ENCODE measurements at places on chromosomes 1 and 21. TPM values are rescaled to one million over a fixed set of nuclear protein-coding genes. Genes with fewer than 3 reads are reported as not detected.

USP21 gene
- total RNA-seq = 15.9 TPM

CD2 gene
- total RNA-seq = 0.20 TPM

ADAMTS1 gene
- 162 TPM for total RNA-seq

NHLH1 gene
- total RNA-seq = not detected

BARHL2 gene
- not detected for total RNA-seq

C1orf94 gene
- not detected for total RNA-seq

VANGL2 gene
- 1.3 TPM for total RNA-seq

- no peaks in the 10 kb centered on the region for H3K36me3 ChIP-seq
- no peak overlapping the region for H3K27ac ChIP-seq
- no peaks in the 10 kb centered on the region for H3K4me1 ChIP-seq
- H3K27me3 ChIP-seq = no peaks in the 10 kb centered on the region
- no peak for DNase-seq
These were observed 588.3 kb upstream of the USP24 start for GRCh38 chr1:55803429-55803828.

GRCh38 chr1:186722711-186723309 is 42.6 kb upstream of the PTGS2 start:
- no peak overlapping the region for H3K4me3 ChIP-seq
- DNase-seq = no peak
- no peak overlapping the region for H3K27ac ChIP-seq
- H3K4me1 ChIP-seq = no peaks in the 10 kb centered on the region
- no peaks in the 10 kb centered on the region for H3K27me3 ChIP-seq

DNA sequence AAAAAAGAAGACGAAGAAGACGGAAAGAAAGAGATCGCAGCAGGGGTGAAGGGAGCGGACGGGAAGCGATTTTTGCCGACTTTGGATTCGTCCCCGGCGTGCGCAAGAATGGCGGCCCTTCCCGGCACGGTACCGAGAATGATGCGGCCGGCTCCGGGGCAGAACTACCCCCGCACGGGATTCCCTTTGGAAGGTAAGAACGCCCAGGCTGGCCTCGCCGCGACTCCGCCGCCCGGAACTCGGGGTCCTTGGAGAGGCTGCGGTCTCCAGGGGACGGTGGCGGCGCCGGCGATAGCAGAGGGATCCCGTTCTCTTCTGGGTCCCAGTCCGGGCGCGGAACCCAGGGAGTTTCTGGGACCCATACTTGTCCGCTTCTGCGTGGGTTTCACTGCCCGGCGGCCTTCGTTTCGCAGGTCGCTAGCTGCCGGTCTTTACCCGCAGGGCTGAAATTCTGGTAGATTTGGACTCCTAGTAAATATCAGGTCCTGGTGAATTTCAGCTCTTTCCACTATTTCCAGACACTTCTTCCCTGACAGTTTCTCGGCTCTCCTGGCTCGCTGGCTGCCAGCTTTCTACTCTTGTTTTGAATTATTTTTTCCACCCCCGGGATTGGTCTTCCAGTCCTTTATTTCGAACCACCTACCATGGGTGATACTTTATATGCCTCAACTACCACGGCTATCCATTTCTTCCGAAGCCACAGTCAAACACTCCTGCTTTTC is 1.0 kb downstream of the PAX7 start:
- no peak overlapping the region for H3K27ac ChIP-seq
- no peaks in the 10 kb centered on the region for H3K36me3 ChIP-seq
- H3K4me1 ChIP-seq = peaks cover 8% of the 10 kb centered on the region
- peaks cover 100% of the 10 kb centered on the region for H3K27me3 ChIP-seq

GRCh38 chr21:44737706-44738354 is 26.5 kb upstream of the TSPEAR start:
- no peak overlapping the region for H3K4me3 ChIP-seq
- no peaks in the 10 kb centered on the region for H3K27me3 ChIP-seq
- H3K4me1 ChIP-seq = no peaks in the 10 kb centered on the region
- no peak overlapping the region for H3K27ac ChIP-seq

DNA sequence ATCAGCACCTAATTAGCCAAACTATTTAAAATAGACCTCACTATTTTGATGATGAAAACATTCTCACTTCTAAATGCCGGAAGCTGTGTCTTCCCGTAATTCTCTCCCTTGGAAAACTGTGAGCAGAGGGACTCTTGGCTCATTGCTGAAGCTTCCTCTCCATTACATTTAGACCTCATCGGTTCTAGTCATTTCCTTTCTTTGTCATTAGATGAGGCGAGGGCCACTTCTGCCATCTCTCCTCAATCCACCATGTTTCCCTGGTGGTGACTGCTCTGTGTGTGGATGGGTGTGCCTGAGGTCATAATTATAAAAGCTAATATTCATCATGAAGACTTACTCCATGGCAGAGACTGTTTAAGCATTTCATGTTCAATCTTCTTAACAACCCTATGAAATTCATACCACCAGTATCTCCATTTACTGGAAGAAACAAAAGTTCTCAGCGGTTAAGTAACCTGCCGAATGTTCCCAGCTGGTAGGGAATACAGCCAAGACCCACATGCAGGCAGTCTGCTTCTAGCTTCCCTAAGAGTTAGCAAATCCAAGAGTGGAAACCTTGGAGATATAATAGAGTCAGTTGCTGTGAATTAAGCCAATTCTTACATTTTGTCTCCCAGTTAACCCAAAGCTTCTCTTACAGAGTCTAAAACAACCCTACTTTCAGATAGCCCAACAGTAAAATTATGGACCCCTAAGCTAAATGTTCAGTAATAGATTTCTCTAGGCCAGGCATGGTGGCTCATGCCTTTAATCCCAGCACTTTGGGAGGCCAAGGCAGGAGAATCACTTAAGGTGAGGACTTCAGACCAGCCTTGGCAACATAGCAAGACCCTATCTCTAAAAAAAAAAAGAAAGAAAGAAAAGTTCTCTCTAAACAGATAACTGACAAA is 156.2 kb downstream of the ZBTB18 start:
- no peaks in the 10 kb centered on the region for H3K36me3 ChIP-seq
- no peak for DNase-seq
- no peak overlapping the region for H3K4me3 ChIP-seq
- no peaks in the 10 kb centered on the region for H3K4me1 ChIP-seq

DNA sequence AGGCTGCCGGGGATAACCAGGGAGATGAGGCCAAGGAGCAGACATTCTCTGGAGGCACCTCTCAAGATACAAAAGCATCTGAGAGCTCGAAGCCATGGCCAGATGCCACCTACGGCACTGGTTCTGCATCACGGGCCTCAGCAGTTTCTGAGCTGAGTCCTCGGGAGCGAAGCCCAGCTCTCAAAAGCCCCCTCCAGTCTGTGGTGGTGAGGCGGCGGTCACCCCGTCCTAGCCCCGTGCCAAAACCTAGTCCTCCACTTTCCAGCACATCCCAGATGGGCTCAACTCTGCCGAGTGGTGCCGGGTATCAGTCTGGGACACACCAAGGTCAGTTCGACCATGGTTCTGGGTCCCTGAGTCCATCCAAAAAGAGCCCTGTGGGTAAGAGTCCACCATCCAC is 19.4 kb upstream of the SH3D21 start:
- DNase-seq = no peak
- H3K4me1 ChIP-seq = peaks cover 77% of the 10 kb centered on the region
- H3K27ac ChIP-seq = no peak overlapping the region

DNA sequence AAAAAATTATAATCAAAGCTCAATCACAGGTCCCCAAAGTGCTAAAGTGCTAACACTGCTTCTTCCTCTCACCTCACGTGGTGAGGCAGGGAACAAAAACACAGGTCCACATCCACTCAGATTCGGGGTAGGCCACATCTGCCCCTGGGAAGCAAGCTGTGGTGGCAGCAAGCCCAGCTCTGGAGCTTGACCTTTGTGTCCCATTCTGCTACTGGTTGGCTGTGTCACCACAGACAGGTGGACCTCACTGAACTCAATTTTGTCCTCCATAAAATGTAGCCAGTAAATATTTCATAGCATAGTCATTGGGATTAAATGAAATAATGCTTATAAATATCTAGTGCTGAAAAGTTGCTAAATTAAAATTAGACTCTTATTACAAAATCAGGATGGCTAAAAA is 8.5 kb downstream of the AZIN2 start:
- no peak overlapping the region for H3K4me3 ChIP-seq
- peaks cover 7% of the 10 kb centered on the region for H3K4me1 ChIP-seq
- H3K27ac ChIP-seq = no peak overlapping the region
- DNase-seq = no peak
- H3K27me3 ChIP-seq = no peaks in the 10 kb centered on the region

- H3K4me1 ChIP-seq = no peaks in the 10 kb centered on the region
- H3K4me3 ChIP-seq = no peak overlapping the region
- peaks cover 5% of the 10 kb centered on the region for H3K27me3 ChIP-seq
- H3K27ac ChIP-seq = no peak overlapping the region
- no peaks in the 10 kb centered on the region for H3K36me3 ChIP-seq
These were observed 79.9 kb downstream of the LACTBL1 start for GRCh38 chr1:22892789-22893188.

DNA sequence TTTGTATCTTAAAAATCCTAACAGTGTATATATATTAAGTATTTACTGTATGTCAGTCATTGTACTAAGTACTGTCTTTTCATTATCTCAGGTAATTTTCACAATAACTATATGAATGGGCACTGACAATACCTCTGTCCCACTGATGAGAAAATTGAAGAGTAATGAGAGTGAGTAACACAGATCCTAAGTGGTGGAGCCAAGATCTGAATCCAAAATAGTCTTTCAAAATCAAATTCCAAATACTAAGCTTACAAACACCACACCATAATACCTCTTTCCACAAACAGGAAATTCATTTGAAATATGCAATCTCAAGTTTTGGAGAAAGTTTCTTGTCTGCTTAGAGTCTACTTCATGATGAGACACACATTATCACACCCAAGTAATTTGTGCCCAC is 105.9 kb upstream of the EDEM3 start:
- no peak for DNase-seq
- H3K4me1 ChIP-seq = peaks cover 34% of the 10 kb centered on the region
- H3K4me3 ChIP-seq = no peak overlapping the region
- peak overlapping the region; percentile 55 for H3K27ac ChIP-seq
- no peaks in the 10 kb centered on the region for H3K27me3 ChIP-seq

GRCh38 chr1:183993132-183993531 is 44.4 kb downstream of the COLGALT2 start:
- DNase-seq = no peak
- H3K36me3 ChIP-seq = no peaks in the 10 kb centered on the region
- no peak overlapping the region for H3K4me3 ChIP-seq
- no peaks in the 10 kb centered on the region for H3K27me3 ChIP-seq
- H3K4me1 ChIP-seq = peaks cover 4% of the 10 kb centered on the region

DNA sequence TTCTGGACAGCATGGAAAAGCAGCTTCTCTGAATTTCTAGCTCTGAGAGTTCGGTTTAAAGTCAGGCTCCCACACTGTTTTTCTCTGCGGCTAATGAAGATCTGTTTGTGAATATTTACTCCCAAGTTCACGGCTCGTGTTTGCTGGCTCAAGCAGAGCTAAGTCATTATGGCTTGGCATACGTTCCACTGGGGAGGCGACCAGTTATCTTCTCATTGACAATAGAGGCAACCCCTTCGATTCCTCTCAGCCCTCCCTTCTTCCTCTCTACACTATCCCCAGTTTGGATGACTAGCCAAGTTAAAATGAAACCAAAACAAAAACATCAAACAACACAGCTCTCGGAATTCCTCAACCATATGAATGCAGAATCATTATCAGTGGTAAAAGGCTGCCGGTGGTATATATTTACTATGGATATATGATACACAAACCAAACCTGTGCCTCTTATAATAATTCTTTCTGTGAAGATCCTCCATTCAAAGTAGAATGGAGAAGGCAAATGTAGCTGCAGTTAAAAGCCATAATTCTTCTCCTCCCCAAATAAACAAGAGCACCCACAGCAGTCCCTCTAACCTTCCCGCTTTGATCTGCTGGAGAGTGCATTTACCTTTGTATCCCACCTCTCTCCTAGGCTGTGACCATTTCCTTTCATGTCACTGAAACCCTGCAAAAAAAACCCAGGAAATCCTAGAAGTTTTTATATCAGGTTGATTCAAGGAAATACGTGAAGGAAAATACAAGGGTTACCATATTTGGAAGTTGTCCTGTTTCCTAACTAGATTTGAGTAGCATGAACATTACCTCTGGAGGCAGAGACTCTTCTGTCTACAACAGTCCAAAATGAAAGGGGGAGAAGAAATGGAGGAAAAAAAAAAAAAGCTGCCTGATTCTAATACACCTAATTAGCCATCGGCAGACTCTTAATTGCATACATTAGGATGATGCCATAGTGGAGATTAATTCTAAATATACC is 108.3 kb upstream of the USH2A start:
- peak overlapping the region; percentile 54 for H3K4me3 ChIP-seq
- no peaks in the 10 kb centered on the region for H3K4me1 ChIP-seq

Measured in heart right ventricle (tissue), 16 donors.